ENCODE measurements at places on chromosomes 4 and X. TPM values are rescaled to one million over a fixed set of nuclear protein-coding genes. Genes with fewer than 3 reads are reported as not detected.

The LIMCH1 gene
- polyA plus RNA-seq = 146 TPM

The ENPP6 gene
- polyA plus RNA-seq = 15.4 TPM

DNA sequence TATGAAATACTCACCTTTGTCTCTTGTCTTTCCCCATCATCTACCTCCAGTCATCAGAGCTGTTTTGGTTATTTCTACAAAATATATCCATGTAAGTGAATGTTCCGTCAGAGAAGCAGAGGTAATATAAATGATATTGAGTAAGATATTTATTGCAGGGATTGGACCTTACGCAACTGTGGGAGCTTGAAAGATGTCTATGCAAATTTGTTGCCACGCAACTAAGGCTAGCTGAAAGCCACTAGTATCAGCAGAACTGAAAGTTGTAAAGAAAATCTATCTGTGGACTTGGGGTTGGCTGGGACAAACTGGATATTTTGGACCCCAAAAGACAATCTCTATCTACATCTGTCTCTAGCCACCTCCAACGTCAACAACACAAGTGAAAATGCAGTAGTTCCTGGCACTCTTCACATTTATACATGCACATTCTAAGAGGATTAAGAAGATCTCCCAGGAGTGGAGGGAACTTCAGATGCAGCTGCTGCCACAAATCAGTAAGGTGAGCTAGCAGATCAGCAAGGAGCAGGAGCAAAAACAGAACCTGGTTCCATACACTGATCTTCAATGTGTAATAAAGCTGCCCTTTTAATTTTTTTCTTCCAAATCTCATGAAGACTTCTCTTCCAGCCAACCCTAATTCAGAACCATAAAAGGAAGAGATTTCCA, 8.5 kb upstream of the CCSER1 start:
- DNase-seq = no peak

- no peak for DNase-seq
These were observed 124.2 kb upstream of the MBNL3 start for GRCh38 chrX:132612821-132613564.

Data from muscle of back (tissue), 13 donors.